ENCODE measurements at places on chromosomes 1 and 21.

- DNase-seq, result no peak
These were observed 7.7 kb downstream of the PDZK1IP1 start for GRCh38 chr1:47181955-47182675.

DNA sequence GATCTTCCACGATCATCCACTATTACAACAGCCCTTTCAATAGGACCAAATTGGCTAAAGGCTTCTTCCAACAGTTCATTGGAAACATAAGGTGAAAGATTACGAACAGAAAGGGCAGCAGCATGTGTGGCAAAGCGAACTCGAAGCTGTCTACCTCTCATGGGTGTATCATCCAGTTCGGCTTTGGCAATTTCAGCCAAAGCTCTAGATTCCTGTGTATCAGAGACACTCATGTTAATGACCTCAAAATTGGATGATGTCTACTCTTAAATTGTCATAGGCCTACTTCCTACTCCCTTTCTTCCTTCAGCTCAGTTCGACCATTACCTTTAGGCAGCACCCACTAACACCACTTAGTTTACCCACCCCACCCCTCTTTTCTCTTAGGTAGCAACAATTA is 2.2 kb downstream of the SFPQ start:
- no peak for DNase-seq

GRCh38 chr1:221718381-221719277 is 23.3 kb downstream of the DUSP10 start:
- DNase-seq, result no peak

DNA sequence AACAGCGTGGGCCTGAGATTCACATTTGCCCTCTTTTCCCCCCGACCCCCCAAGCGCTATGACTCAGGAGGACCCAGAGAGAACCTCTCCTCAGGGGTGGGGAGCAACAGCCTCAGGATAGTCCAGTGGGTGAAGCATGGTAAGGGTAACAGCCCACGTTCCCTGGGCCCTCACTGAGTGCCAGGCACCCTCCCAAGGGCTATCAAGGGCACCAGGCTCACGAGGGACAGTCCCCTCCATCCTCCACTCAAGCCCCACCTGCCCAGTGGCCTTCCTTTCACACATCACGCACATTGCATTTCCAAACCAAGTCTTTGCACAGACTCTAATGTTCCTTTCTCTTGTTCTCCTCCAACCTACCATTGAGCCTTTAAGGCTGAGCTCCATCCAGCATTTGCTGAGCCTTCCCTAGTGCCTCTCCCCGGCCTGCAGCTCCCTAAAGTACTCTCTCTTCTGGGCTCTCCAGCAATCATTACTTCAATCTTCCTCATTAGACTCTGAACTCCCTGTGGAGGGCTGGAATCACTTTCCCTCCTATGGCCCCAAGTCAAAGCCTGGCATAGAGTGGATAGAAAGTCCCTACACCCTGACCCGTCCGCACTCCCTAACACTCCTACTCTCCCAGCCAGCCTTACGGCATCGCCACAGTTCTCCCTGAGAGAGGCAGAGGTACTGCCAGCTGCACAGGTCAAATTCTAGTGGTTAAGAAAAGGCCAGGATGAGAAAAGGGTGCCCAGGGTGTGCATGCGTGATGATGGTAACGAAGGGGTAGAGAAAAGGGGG is 1.0 kb downstream of the AKR7A2 start:
- DNase-seq, result no peak

DNA sequence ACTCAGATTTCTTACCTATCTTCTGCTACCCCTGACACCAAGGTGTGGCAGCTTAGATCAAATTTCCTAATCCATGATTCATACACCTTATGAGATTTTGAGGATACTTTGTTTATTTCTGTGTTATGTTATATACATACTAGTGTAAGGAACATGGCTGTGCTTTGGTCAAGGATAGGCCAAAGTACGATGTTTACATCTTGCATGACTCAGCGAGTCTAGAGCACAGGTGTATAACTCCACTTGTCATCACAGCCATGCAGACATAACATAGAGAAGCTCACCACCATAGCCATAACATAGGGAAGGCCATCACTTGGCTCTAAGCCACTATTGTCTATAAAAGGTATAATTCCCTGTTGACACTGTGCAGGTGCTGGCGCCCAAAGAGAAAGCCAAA is 61.2 kb downstream of the GBP6 start:
- no peak for DNase-seq

DNA sequence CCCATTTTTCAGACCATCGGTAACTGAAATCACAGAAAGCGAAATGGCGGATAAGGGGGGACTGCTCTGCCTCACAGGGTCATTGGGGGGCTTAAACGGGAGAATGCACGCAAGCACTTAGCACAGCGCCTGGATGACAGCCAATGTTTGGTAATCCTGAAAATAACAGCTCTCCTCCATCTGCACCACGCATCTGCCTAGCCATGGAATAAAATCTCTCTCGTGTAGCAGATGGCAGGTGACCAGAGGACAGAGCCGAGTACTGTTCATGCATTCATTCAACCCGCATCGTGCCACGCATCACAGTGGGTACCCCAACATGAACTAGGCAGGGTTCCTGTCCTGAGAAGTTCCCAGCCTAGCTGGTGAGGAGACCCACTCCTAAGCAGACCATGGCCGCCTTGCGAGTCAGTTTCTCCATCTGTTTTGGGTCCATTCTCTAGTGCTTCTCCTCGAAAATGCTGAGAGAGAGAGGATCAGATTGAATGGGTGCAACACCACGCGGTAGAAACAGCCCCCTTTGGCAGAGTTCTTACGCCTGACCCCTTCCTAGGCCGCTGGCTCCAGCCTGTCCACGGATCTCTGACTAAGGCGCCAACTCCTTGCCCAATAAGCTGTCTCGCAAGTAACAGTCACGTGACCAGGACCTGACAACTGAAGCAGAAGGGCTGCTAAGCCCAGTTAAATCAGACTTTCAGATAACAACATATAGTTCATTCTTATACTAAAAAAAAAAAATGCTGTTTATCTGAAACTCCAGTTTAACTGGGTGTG is 7.3 kb downstream of the SLC1A7 start:
- DNase-seq, result no peak

DNA sequence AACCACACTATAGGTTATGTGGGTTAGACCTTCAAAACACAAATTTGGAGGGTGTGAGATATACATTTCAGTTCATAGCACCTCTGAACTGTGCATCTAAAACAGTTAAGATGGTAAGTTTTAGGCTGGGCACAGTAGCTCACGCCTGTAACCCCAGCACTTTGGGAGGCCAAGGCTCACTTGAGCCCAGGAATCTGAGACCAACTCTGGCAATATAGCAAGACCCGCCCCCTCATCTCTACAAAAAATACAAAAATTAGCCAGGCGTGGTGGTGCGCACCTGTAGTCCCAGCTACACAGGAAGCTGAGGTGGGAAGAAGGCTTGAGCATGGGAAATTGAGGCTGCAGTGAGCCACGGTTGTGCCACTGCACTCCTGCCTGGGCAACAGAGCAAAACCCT is 47.9 kb downstream of the NAV1 start:
- no peak for DNase-seq

- no peak for DNase-seq
These were observed 18.5 kb downstream of the NCF2 start for GRCh38 chr1:183571678-183572268.

All from stimulated activated CD8-positive, alpha-beta memory T cell treated with anti-CD3 and anti-CD28 coated beads, Interleukin-2, amount 100 ng/mL, for 48 hours (primary cell).